ENCODE measurements at places on chromosomes 5 and 9.

DNA sequence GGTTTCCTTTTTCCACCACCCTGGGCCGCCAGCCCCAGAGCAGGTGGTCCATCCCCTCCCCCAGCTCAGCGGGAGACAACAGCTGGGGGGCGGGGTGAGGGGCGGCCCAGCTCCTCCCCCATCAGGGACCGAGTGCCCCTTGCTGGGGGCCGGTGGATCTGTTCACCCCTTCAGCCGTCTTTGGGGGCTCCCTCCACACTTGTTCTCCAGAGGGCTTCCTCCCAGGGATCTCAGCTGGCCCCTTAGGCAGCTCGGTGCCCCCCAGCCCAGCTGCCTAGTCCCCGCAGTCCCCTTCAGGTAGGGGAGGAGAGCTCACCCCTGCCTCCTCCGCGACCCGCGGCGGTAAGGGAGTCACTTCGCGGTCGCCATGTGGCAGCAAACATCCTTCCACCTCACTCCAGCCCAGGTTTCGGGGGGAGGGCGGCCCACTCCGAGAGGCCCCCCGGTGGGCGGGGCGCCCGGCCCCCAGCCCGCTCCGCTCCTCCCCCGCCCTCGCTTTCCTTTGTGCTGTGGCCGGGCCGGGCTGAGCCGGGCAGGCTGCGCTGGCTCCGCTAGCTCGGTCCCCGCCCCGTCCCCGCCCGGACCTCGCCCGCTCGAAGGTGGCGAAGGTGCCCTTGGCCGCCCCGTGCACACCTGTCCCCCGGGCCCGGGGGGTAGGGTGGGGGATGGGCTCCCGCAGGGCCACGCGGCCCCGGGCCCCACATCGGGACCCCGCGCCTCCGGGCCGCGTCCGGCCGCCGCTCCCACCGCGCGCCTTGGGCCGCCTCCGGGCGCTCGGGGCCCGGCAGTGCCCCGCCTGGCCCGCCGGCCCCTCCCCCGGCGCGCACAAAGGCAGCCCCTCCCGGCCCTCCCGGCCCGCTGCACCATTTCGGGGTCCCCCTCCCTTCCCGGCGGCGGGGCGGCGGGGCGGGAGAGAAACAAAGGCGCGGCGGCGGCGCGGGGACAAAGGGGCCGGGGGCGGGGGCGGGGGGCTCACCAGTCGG, 683 bp downstream of the DBN1 start:
- DNase-seq: no peak

DNA sequence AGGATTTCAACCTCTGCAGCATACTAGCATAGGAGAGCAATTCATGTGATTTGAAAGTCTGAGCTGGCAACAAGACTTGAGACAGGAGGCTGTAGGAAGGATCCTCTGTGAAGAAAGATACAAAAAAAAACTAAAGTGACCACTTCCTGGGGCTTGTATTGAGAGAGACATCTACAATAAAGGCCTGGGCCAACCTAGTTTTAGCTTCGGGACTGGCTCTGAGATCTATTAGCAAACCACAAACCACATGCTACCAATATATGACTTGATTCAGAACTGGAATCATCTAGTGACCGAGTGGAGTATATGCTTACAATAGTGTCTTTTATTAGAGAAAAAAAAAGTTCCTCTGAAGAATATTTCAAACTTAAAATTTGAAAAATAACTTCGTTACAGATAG, 1448.9 kb upstream of the CDH6 start:
- DNase-seq: no peak

DNA sequence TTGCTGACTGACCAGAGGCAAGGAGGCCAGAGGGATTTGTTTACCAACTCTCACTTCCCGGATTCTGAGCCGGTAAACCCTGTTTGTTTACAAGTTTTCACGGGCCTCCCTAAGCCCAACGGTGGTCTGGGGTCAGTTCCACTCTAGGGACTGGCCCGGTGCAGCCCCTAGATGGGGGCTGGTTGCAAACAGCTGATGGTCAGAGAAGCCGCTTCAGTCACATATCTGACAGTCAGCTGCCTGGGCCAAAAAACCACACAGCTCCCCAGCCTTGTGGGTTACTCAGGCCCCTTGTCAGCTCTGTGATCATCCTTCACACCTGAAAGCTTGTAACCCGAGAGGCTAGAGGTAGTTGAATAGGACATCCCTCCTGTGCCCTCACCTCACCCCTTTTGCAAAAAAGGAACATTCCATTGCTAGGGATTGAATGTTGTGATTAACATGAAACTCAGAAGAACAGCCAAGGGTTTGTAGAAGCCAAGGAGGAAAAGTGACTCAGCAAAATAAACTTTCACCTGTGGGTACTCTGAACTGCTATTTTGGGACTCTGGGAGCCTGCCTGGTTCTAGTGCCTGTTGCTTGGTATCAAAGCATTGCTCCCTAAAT, 40.4 kb downstream of the SAR1B start:
- DNase-seq: no peak

DNA sequence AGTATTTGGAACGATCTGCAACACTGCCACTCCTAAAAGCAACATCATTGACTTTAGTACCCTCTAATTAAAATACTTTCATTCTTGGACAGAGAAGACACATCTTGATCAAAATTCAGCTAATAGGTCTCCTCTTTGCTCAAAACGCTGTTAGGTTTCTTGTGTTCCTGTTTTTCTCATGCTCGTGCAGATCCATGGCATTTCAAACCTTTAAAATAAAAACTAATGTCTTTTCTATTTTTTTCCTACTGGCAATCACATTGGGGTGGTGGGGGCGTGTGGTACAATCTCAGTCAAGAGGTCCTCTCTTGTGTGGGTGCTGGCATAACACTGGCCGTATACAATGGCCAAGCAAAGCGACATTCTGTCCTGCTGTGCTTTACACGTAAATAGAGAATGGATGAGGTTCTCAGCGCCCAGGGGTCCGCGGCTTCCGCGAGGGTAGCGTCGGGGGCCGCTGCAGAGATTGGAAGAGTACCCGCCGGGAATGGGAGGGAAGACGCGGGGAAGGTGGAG, 315 bp upstream of the GPR150 start:
- no peak for DNase-seq

- no peak for DNase-seq
These were observed 65.3 kb downstream of the GRAMD2B start for GRCh38 chr5:126488443-126489065.

- no peak for DNase-seq
These were observed 10.3 kb downstream of the OCLN start for GRCh38 chr5:69502767-69503488.

DNA sequence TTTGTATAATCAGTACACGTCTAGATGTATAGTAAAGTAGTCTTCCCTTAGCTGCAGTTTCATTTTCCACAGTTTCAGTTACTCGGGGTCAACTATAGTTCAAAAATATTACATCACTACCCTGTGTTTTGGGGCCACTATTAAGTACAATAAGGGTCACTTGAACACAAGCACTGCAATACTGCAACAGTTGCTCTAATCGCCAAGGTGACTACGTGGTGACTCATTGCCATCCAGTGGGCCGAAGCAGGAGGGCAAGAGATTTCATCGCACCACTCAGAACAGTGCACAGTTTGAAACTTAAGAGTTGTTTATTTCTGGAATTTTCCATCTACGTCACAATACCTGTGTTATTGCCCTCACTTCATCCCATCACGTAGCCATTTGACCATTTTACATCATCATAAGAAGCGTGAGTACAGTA, at the start of gene ARL14EPL:
TSS of gene ARL14EPL (plus strand) at position 379 of the 424 bp plus-strand sequence. CDS start 18,994 bp downstream, outside the sequence.
- peak; percentile 69 for DNase-seq

- no peak for DNase-seq
These were observed 139.3 kb downstream of the PAX5 start for GRCh38 chr9:36894695-36895310.

DNA sequence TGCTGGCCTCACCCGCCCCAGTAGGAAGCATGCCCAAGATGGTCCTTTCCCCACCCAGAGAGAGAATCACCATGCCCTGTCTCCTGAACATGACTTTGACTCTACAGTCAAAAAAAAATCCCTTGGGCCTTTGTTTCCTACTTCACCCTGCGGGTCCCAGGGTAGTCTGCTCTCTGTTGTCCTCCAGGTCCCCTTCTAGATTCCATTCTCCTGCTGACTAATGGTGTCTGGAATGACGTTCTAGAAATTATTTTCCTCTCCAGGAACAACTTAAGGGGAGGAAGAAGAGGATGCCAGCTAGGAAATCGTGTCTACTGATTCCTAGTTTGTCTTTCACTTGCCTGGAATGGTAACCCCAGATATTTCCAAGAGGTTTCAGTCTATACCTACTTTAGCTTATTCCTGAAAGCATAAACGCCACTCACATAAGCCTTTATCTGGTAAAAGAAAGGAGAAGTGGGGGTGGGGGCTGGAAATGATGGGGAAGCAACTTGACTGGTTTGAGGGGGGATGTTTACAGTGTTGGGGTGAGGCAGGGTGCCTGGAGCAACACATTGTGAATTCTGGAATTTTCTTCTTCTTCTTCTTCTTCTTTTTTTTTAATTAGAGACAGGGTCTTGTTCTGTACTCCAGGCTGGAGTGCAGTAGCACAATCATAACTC, 93.9 kb downstream of the SNX18 start:
- no peak for DNase-seq

GRCh38 chr9:89804766-89805531, 200.1 kb downstream of the GADD45G start:
- no peak for DNase-seq

- no peak for DNase-seq
These were observed 25.5 kb downstream of the HMGCR start for GRCh38 chr5:75362474-75362975.

- no peak for DNase-seq
These were observed 27.5 kb downstream of the GPX3 start for GRCh38 chr5:151047814-151048425.

GRCh38 chr9:113501129-113501686, 37.7 kb downstream of the RGS3 start:
- no peak for DNase-seq

DNA sequence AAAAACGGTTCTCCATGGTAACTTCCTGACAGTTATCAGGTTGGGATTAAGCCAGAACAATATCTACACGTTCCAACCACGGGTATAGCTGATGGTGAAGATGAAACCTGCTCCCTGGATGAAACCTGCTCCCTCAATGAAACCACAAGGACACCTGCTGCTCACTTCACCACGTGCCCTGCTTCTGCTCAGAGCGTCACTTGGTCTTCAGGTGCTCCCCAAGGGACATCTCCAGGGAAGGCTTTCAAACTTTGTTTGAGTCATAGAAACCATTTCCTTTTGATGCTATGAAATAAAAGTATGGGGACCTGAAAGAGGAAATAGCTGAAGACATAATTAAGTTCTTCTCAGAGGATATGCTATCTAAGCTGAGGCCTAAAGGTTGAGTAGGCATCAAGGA, 242.4 kb downstream of the MED10 start:
- DNase-seq: no peak

DNA sequence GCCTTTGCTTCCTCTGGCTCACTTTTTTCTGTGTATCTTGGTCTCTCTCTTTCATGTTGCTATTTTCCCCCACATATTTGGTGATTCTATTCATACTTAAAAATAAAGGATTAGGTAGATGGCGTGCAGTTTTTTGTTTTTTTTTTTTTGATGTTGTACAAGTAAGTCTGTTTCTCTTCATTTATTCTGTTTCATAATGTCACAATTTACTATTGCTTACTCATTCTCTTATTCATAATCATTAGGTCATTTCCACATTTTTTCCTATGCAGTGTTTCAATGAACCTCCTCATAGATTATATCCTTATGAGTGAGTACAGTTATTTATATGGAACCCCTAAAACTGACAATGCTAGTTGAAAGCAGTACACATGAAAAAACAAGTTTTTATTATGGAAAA, 136.3 kb downstream of the APBA1 start:
- no peak for DNase-seq

DNA sequence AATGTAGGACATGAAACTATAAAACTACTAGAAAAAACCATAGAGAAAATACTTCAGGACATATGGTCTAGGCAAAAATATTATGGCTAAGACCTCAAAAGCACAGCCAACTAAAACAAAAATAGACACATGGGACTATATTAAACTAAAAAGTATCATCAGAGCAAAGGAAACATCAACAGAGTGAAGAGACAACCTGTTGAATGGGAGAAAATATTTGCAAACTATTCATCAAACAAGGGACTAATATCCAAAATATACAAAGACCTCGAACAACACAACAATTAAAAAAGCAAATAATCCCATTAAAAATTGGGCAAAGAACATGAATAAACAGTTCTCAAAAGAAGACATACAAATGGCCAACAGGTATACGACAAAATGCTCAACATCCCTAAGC, 210.9 kb downstream of the PCSK1 start:
- DNase-seq: no peak

- DNase-seq: no peak
These were observed 23.3 kb upstream of the ABLIM3 start for GRCh38 chr5:149117970-149118369.

DNA sequence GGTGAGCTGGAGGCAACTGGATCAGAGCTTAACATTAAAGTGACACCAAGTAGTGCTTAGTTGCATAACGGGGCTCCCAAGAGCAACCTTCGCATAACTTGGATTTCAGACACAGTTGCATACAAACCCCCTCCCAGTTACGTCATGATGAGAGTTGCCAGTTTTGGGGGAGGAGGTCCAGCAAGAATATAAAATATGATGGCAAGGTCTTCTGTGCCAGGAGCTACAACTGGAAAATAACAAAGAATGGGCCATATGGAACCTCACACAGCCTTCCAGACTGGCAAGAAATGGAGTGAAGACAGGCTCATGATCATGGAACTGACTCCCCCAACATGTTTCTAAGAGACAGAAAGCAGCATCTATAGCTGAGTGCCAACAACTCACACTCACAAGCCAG, 8.5 kb downstream of the SPOCK1 start:
- no peak for DNase-seq

DNA sequence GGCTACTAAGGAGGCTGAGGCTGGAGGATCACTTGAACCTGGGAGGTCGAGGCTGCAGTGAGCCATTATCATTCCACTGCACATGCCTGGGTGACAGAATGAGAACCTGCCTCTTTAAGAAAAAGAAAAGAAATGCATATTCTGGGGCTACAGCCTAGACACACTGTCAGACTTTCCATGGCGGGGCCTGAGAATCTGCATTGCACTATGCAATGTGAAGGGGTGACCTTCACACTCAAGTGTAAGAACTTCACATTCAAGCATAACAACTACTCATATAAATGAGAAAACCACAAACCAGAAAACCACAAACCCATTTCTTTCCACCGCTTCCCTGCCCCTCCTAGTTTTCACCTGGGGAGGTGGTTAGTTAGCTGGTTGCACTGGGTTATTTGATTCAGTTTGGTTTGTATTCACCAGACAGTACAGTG, 18.0 kb upstream of the FBP2 start:
- no peak for DNase-seq

- DNase-seq: no peak
These were observed 53.7 kb downstream of the MARCHF3 start for GRCh38 chr5:126976520-126977172.

- DNase-seq: no peak
These were observed 30.3 kb upstream of the STX17 start for GRCh38 chr9:99876190-99876589.

GRCh38 chr9:38746303-38746702, 26.4 kb upstream of the FAM240B start:
- no peak for DNase-seq

DNA sequence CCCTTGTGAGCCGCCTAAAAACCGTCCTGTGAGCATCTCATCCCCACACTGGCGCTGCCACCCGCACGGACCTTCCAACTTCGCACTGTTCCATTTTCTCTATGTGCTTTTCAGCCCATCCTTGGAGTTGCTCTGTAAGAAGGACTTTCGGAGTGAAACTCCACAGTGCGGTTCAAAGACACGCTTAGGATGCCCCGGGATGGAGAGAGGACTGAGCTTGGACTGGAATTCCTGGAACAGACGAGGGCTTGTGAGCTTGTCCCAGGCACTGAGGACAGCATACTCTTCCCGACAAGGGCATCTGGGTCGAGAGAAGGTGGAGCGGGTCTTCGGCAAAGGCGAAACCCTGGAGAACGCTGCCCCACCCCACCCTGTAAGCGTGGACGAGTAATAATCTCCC, 187.8 kb downstream of the MEF2C start:
- no peak for DNase-seq
